ENCODE measurements at places on chromosomes 11 and 22.

DNA sequence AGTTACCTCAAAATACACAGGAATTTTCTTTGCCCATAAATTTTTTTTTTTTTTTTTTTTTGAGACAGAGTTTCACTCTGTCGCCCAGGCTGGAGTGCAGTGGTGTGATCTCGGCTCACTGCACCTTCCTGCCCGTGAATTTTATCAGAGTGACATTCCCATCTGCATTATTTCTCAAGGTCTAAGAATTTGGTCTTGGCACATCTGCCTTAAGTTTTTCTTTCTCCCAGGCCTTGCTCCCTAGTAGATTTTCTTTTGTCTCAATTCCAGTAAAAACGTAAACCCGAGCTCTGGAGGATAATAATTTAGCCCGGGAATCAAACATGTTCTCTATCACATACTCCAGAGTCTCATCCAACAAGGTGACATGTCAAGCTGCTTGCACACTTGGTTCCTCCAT, 12.4 kb downstream of the TRIM6 start:
- DNase-seq, result no peak

DNA sequence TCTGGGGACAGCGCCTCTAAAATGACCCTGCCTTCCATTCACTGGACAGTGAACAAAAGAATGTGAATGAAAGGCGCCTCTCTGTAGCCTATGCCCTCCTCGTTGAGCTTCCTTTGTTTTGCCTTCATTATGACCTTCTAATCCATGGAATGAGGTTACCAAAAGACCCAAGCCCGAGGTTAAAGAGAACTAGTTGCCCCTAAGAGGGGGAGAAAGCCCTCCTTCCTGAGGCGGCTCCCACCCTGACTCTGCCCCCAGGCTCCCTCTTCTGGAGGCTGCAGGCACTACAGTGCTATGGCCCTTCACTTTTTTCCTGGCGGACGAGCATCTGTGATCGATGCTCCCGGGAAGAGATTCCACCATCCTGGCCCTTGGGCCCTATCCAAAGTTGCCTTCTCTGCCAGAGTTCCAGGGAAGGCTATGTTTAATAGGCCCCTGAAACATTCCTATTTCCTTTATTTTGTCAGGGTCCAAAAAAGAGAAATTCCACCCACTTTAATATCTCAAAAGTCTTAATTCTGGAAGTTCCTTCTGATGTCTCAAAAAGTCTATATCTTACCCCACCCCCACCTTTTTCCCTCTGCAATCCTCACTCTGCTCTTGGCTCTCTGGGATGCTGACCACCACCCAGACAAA, 147.3 kb downstream of the FEZ1 start:
- peak; percentile 31 for DNase-seq

DNA sequence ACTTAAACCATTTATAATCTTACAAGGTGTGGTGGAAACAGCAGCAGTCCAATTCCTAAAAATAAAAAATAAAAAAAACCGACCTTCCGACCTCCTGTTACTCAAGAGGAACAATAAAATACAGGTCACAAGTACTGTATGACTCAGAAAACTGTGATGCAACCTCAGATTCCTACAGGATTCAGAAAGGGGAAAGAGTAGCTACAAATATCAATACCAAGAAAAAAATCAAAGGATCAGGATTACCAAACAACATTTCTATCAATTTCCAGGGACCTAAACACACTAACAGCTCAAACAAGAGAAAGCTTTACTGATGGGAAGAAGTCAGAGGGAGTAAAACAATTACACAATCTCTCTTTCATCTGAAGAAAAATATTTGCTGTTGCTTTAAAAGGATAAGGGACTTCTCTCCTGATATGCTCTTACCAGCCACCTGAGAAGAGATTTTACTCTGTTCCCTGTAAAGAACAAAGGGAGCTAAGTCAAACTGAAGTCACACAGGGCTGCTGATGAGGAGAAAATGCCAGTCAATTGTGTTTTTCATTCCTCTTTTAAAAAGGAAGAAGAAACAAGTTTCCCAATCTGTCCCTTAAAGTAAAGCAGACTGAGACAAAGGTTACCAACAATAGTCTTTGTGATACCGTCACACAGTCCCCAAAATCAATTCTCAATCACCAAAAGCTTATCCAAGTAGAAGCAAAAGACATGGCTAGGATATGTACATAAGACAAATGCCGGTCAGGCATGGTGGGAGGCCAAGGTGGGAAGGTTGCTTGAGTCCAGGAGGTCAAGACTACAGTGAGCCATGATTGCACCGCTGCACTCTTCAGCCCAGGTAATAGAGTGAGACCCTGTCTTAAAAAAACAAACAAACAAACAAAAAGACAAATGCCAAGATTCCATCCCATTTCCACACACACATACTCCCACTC, 39.3 kb downstream of the AMBRA1 start:
- no peak for DNase-seq

GRCh38 chr22:43449205-43449830, 37.5 kb downstream of the MPPED1 start:
- DNase-seq, result no peak

DNA sequence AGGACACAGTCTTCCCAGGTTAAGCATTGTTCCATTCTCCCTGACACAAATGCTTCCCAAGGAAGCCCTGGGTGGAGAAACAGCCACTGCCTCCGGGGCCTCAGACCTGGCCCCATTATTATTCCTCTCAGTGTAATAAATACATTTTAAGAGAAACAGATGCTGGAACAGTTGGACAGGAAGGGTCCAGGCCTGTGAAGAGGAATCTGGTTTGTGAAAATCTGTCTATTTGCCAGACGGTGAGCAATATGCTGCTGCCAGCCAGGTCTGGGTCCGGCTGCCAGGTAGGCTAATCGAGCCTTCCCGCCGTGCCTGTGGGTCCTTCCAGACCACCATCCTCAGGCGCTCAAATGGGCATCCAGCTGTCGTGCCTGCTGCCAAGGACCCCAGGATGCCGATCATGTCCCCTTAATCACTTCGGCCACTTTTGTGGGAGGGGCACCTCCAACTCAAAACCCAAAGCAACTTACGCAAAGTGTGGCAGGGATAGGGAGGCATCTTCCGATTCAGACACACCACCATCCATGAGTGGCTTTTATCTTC, 528.4 kb downstream of the MIAT start:
- DNase-seq, result no peak

- peak; percentile 7 for DNase-seq
Measured at GRCh38 chr22:20803696-20804324, 29.9 kb downstream of the SERPIND1 start.

DNA sequence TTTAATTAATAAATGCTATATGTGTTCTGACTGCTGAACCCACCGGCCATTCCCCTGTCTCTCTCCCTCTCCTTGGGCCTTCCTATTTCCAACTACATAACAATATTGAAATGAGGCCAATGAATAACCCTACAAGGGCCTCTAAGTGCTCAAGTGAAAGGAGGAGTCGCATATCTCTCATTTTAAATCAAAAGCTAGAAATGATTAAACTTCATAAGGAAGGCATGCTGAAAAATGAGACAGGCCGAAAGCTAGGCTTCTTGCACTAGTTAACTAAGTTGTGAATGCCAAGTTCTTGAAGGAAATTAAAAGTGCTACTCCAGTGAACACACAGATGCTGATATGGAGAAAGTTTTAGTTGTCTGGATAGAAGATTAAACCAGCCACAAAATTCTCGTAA, 109.2 kb downstream of the TSPAN18 start:
- DNase-seq, result no peak

DNA sequence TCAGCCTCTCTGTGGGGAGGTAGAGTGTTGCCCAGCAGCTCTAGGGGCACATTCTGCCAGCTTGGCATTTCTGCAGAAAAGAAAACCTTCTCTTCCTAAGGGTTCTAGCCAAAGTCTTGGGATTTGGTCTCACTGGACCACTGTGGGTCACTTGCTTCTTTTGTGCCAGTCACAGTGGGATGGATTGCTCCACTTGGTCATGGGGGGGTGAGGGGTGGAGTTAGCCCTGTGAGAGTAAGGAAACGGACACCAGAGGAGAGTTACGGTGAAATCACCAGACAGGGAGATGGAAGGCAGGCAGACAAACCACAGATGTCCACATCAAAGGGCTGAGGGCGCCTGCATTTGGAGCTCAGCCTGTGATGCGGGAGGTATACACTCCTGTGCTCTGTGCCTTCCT, 10.8 kb downstream of the SGSM1 start:
- DNase-seq, result no peak

GRCh38 chr11:15645201-15645600, 530.5 kb downstream of the INSC start:
- DNase-seq, result no peak

GRCh38 chr11:98531576-98531975, 489.2 kb upstream of the CNTN5 start:
- DNase-seq, result no peak

GRCh38 chr11:91350931-91351330, 873.7 kb upstream of the FAT3 start:
- no peak for DNase-seq

GRCh38 chr22:47233316-47234243, 471.1 kb downstream of the TBC1D22A start:
- DNase-seq, result no peak

DNA sequence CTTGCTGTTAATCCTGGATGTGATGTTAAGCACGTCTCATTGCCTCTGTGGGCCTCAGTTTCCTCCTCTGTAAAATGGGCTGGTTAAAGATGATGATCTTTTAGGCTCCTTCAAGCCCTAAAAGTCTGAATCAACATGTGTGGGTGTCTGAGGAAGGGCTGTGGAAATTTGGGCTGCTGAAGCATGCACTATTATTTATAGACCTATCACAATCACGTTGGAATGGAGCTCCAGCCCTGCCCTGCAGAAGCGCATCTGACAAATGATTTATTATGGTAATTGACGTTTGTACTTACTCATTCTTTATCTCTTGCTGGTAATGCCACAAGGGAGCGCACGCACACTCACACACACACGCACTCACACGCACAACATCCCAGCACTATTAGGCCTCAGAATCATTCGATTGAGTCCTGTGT, 20.4 kb downstream of the P2RX3 start:
- DNase-seq, result no peak

DNA sequence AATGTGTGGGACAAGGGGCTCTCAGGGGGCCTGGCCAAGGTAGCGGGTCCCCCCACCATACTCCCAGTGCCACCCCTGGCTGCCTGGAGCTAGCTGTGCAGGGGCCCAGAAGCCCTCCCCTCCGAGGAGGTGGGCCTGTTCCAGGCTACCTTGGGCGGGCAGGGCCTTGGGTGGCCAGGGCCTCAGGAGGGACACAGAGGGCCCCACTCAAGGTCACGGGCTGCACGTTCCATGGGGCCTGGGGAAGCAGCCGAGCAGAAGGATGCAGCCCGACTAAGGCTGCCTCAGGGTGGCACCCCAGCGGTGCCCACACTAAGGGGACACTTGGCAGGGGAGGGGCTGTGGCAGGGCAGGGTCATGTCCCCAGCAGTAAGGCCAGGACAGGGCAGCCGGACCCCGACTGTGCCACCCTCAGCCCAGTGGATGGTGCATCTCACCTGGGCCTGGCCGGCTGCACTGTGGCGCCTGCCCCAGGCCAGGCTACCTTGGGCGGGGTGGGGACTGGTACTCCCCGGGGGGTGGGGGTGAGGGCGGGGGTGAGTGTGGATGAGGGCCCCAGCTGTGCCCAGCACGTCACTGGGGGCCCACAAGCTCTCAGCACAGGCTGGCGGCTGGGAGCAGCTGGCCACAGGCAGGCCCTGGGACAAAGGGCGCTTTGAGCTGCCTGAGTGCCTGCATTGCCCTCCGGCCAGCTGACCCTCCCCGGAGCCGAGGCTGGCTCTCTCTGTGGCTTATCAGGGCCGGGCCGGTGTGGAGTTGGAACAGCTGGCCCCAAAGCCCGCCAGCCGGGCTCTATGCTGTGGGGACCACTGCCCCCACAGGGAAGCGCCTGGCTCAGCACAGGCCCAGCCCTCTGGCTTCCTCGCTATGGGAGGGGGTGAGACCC, 117.1 kb downstream of the KCNQ1 start:
- no peak for DNase-seq

DNA sequence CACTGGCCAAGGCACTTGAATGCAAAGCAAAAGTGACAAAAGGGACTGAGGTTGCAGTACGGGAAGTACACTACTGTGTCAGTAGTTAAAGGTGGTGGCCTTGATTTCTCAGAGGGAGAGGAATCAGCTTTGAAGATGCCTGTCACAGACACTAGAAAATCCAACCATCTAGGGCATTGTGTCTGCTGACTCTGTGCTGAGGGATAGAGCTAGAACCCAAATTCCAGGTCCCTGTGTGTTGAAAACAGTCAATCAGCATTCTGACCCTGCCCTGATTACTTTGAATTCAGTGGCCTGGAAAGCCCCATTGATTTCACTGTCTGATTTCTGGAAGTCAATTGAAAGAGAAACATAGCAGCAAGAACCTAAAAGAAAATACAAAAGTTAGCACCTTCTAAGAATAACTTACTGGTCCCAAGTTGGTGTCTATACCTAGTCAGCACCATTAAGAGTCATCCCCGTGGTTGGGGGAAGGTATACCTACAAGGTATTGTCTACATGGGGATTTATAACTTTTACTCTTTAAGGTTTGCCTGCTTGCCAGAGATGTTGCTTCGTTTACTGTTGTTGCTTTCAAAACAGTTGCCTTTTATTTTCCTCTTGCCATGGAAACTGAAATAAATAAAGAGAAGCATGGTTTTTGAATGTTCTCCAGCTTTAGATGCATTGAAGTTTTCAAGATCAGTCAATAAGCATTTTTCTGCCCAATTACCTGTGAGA, 97.3 kb downstream of the PDHX start:
- no peak for DNase-seq

- DNase-seq, result no peak
Measured at GRCh38 chr11:62863687-62864335, 16.9 kb upstream of the SLC3A2 start.

GRCh38 chr22:31561238-31561887, 65.0 kb downstream of the SFI1 start:
- peak; percentile 16 for DNase-seq

- DNase-seq, result no peak
Measured at GRCh38 chr22:39616051-39616450, 45.5 kb downstream of the CACNA1I start.

- DNase-seq, result no peak
Measured at GRCh38 chr11:111452146-111452545, 60.0 kb downstream of the BTG4 start.

DNA sequence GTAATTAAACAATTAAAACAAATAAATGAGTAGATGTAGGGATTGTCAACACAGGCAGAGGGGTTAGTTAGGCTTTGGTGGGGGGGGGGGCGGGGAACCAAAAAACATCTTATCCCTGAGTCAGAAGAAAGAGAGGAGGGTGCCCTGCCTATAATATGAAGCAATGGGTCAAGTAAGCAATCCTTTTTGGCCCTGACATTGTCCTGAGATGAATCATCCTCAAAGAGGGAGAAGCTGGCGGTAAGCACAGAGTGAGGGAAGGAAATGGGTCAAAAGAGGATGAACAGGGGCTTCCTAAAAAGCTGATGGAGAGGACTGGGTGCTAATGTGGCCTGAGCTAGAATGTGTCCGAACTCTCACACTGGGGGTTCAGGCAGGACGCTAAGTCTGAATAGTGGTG, 4.7 kb downstream of the OLFML1 start:
- DNase-seq, result no peak

GRCh38 chr11:45305874-45306623, 19.9 kb upstream of the SYT13 start:
- no peak for DNase-seq

- DNase-seq, result no peak
Measured at GRCh38 chr11:62398011-62398994, 20.5 kb upstream of the SCGB1A1 start.

- DNase-seq, result no peak
Measured at GRCh38 chr11:119195680-119196079, 10.4 kb downstream of the NHERF4 start.

Data from activated T-cell treated with anti-CD3 and anti-CD28 coated beads for 4 hours (primary cell).